ENCODE measurements at places on chromosomes 11 and 22.

DNA sequence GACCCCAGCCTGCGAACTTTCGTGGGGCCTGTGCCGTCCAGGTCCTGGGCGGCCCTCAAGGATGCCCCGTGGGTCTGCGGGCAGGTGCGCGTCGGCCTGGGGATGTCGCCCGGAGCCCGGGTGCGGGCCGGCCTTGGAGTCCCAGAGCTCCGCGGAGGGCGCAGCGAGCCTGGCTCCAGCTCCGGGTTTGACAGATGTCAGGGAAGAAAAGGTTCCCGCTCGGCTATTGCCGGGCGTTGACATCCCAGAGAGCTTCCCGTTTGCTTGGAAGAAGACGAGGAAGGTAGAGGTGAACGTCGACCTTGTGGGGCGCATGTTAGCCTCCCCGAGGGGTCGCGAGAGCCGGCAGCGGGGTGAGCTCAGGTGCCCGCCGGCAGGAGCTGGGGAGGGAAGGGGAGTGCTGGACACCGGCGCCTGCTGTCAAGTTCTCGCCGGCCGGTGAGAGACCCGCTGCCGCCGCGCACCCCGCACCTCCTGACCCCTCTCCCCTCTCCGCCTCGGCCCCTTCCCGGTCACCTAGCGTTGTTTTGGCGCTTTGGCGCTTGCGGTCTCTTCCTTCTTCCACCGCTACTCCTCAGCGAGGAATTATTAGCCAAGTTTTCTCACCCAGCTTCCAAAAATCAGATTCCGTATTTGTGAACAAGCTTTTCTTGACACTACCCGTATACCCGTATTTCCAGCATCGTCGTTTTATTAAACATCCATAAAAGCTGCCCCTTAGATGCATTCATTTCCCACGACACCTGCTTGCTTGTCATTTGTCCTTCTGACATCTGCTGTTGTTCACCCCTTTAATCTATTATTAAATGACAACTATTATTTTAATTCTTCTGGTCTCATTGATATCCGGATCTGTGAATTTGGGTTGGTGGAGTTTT, 1.3 kb downstream of the BMAL1 start:
- DNase-seq: peak; percentile 65

- DNase-seq: no peak
Measured at GRCh38 chr22:44493206-44493605, 4.8 kb downstream of the RTL6 start.

GRCh38 chr11:43950311-43950855, 7.9 kb downstream of the C11orf96 start:
- DNase-seq: no peak

- DNase-seq: peak; percentile 93
Measured at GRCh38 chr22:30079952-30080533, at the start of gene HORMAD2. TSS of gene HORMAD2 (plus strand) at chr22:30080464. CDS start at chr22:30093953, 13,489 bp downstream.

DNA sequence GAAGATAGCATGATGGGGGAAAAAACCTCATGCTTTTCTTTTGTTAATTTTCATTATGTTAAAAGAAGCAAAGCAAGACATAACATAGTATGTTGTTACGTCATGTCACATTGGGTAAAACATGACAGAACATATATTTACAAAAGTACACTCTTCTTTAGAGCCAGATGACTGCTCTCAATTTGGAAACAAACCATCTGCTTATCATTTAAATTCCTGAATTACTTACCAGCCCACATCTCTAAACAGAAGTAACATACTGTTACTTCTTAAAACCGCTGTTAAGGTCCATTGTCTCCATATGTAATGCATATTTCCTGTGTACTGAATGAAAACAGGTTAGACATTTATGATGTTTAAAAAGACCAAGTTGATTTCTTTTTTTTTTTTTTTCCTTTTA, 100.0 kb downstream of the TMEM135 start:
- DNase-seq: peak; percentile 28

DNA sequence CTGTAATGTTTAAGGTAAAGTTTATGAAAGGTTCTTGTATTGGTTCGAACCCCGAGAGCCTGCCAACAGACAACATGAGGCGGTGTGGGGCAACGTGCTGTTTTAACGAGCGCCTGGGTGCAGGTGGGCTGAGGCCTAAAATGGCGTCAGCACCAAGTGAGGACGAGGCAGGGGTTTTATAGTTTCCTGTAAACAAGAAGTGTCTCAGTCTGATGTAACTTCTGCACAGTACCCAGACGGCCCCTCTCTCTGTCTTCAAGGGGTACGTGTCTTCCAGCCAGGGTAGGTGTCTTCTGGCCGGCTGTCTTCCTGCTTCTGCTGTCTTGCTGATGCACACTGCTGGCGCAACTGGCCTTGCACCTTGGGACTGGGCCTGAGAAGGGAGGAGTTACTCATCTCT, 2.7 kb downstream of the PPFIBP2 start:
- DNase-seq: no peak

All from eye (tissue), 1 donor.